ENCODE measurements at places on chromosomes 3 and 15.

- no peak for DNase-seq
Measured at GRCh38 chr3:150461399-150461798, 53.3 kb downstream of the TSC22D2 start.

DNA sequence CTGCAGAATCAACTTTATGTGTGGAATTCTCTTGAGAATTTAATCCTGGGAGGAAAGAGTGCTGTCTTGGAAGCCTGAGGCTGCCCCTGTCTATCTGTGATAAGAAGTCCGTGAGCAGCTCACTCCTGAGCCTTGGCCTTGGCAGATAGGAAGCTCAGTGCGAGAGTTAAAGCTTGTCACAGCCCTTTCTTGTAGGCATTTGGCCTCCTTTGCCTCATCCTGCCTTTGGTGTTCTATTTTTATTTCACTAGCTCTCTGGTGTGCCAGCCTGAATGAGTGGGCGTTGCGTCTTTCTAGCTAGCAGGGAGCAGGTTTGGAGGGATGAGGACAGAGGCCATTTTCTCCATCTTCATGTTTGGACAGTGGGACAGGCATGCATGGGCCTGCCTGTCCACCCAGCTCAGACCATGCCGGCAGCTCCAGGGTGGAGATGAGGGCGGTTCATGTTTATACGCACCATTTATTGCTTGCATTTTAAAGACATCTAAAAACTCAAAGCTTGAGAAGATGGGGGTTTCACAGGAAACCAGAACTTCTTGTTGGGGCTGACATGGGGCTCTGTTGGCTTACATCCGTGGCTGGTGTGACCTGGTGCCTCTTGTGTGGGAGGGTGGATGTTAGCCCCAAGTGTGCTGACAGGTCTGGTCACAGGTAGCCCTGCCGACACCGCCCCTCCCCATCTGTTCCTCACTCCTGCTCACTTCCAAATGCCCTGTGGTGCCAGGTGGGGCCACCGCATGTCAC, 29.8 kb downstream of the IRAK2 start:
- no peak for DNase-seq

- DNase-seq: peak; percentile 68
Measured at GRCh38 chr15:60713119-60714084, 234.5 kb upstream of the ICE2 start.

- no peak for DNase-seq
Measured at GRCh38 chr3:132643366-132643765, 16.2 kb downstream of the ACAD11 start.

DNA sequence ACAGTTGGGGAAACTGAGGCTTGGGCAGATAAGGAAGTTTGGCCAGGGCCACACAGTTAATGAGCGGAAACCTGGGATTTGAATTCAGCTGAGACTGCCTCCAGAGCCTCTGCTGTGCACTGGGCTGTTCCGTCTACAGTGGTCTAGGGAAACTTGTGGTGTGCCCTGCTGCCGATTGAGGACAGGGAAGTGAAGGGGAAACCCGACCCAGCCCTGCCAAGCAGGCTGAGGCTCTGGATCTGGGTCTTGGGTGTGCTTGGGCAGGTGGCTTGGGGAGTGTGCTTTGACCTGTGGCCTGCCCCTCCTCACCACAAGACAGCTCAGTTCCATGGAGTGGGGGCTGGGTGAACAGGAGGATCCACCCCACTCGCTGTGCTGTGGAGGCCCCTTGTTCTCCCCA, 17.6 kb downstream of the NISCH start:
- DNase-seq: no peak
